ENCODE measurements at places on chromosomes 4 and X.

DNA sequence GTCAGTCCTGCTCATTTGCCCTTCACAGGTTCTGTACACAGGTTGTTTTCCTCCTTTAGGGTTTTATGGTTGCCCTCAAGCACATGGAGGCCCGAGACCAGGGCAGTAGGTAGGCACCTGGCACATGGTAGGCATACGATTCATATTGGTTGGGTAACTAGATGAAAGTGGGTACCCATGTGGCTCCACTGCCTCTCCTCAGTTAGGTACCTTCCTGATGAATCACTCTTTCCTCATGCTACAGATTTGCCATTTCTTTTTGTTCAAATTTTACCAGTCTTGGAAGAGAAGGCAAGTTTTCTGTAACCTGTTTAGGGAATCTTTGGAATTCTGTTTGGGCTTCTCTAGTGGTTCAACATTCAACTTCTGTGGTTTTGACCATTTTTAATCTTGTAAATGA is 121.3 kb downstream of the FHIP1A start:
- no peak for DNase-seq

DNA sequence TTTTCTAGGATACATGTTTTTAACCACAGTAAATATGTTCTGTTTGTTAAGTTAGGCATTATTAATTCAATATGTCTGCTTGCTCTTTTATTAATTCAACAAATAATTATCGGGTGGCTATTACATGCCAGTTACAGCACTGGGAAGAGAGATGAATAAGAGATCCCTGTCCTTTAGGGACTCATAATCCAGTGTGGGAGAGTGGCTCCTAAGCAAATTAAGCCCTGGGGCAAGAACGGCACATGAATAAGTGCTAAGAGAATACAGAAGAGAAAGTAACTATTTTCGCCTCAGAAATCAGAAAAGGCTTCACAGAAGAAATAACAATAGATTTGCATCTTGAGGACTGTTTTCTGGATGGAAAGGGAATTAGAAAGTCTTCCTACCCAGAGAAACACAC is 236.7 kb downstream of the NR3C2 start:
- DNase-seq, result no peak

- no peak for DNase-seq
These were observed 169.6 kb upstream of the GATB start for GRCh38 chr4:151930372-151930771.

DNA sequence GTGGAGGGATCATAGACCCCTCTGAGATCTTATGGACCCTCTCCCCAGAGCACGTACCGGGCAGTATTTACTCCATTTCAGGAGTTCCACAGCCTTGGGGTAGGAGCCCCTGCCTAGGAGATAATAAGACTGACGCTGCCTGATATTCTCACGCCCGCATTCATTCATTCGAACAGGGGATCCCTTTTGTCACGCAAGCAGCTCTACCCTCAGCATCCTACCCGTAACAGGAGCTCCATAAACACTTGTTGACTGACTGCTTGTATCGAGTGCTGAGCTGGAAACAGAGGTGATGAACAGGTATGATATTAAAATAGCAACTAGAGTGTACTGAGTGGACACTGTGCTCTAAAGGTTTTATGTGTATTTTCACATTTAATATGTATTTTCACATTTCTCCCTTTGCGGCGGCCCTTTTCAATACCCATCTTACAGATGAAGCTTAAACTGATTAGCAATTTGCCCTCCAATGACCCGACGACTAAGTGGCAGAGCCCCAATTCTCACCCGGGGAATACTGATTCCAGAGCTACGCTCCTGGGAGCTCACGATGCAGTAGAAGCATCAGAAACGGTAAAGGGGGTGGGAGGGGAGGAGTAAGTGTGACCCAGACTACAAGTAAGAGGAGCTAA is 888 bp downstream of the RAB28 start:
- no peak for DNase-seq

- DNase-seq, result no peak
These were observed 56.0 kb downstream of the GLUD2 start for GRCh38 chrX:121103381-121103780.
